ENCODE measurements at places on chromosomes 12 and 14.

DNA sequence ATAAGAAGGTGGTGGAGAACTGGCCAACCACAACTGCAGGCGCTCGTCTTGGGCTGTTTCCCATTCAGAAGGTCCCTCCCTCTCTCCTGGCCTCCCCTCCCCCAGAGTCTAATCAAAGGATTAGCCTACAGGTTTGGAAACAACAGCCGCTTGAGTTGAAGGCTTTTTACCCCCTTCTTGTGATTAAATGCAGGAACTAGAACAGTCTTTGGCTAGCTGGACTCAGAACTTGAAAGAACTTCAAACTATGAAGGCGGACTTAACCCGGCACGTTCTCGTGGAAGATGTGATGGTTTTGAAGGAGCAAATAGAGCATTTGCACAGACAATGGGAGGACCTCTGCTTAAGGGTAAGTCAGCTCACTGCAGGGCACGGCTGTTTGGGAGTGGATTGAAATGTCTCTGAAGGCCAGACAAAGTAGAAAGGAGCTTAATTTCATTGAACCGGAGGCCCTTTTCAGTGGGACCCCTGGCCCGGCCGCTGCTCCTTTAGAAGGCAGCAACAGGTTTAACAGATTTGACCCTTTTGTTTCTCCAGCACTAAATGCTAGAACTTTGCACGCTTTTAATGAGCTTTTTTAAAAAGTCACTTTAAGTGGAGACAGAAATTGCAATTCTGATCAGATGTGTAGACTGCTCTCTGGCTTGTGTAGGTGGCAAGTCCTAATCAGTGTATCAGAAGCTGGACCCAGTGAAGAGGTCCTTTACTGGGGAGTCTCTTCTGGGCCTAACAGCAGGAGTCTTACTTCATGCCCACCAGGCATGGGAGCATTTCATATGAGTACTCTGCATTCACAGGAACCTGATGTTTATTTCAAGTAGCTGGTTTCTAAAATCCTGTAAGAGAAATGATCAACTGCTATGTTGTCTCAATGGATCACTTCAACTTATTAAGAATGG lies 107.7 kb downstream of the ESR2 start:
- DNase-seq, result no peak

DNA sequence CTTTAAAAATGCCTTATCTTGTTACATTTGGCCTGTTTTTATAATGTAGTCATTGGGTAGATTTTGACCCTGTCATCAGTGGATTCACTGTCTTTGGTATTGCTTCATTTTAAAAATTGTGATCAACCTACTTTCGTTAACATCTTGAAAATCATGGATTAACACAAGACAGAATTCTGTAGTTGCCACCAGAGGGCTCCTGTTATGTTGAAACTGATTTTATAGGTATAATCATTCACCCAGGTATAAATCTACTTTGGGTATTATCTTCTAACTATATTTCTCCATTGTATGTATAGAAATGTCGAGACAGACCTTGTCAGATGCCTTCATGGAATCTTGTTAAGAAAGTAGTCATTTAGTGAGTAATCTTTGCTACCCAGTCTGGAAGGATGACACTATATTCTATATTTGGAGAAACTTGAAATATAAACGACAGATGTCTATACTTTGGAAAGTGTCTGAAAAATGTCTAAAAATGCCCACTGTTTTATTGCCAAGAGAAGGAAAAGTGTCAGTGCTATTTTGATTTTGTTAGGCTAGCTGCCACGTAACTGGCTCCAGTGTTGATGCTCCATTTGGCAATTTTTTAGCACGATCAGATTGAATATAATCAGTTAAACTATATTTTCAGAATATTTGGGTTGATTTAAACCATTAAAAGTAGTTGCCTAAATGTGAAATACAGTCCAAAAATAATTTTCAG lies 129.4 kb downstream of the PELI2 start:
- no peak for DNase-seq

DNA sequence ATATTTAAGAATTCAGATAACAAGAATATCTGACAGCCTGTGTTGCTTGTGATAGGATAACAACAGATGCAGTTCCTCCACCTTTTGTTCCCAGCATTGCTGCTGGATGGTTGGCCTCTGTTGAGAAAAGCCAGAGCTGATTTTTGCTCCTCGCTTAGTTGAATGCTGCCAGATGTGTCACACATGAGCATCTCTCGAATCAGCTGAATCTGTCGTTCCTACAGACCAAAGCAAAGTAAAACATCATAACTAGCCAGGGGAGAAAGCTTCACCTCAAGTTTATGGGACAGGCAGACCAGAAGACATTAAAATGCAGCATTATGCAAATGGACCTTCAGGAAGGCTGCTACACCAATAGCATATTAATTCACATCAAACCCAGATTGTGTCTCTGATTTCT lies 20.1 kb downstream of the RACGAP1 start:
- DNase-seq, result no peak

DNA sequence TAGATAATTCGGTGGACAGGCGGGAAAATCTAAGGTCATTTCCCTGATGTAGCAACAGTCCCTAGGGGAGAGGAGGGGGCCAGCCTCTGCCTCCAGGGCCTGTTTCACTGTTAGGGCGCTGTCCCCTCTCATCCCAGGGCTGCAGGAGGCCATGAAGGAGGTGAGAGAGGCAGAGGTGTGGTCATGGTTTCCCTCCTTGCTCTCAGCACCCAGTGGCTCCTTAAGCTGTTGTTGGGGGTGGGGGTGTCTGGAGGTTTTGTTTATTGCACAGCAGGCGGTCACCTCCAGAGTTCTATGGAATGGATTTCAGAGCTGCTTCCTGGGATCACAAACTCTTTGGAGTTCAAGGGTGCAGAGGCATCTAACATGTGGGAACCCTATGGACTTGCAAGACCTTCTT lies 212.5 kb upstream of the RTL1 start:
- no peak for DNase-seq

DNA sequence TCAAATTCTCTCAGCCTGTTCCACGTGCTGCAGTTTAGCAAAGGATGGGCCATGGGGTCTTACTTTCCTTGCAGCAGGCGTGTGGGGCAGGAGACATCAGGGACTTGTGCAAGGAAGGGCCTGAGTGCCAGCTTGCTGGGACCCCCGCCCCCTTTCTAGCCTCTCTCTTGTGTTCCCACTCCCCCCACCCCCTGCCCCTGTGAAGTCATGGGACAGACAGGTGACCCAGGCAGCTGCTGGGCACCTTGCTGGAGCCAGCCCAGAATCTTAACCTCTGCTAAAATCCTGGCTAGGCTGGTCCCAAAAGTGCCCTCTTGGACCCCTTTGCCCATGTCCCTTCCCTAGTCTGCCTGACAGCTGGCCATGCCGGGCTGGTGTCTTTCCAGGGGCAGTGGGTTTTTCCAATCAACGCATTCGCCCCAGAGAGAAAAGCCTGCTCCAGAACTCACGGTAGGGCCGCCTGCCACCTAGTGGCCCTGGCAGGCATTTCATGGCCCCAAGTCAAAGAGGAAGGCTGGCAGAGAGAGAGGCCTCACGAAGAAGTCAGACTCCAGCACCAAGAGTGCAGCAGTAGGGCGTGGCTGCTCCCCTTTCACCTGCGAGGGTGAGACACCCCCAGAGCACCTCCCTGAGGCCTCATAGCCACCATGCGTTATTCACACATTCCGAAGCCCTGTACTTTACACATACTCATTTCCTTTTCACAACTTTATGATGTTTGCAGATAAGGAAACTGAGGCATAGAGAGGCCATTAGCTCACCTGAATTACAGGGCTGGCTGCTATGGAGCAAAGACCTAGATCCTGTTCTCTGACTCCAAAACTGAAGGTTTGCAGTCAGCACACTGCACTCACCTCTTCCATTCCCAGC lies 67.4 kb downstream of the LGMN start:
- peak; percentile 87 for DNase-seq

DNA sequence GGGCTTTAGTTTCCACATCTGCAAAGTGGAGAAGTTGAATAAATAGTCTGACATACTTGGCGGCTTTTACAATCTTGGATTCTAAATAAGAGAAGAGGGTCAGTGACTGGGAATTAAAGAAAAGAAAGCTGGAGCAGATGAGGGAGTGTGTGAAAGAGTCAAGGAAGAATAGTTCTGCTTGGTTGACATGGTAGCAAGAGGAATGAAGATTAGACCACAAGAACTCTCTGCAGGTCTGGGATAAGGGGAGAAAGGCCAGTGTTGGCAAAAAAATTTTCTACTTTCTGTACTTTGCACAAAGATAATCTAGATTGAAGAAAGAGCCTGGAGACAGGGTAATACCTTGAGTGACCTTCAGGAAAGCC lies 5.9 kb downstream of the ITGB7 start:
- DNase-seq, result peak; percentile 35

- peak; percentile 83 for DNase-seq
These were observed 42.0 kb upstream of the GPR68 start for GRCh38 chr14:91286530-91286937.

DNA sequence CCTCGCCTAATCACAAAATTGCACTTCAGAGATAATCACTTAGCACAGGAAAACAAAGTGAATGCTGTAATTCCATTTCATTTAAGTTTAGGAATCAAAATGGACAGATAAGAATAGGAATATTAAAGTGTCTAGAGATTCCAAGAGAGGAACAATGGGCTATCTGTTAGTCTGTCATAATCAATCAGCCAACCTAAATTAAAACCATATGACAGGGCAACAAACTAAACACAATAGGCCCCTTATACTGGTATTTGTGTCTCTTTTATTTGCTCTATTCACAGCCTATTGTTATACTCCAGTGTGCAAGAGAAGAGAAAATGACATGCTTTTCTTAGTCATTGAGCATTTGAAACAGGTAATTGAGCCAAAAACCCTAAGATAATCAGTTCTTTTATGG lies 259.4 kb downstream of the PRKD1 start:
- DNase-seq, result no peak

GRCh38 chr12:97784904-97785303 lies 322.3 kb downstream of the RMST start:
- no peak for DNase-seq

DNA sequence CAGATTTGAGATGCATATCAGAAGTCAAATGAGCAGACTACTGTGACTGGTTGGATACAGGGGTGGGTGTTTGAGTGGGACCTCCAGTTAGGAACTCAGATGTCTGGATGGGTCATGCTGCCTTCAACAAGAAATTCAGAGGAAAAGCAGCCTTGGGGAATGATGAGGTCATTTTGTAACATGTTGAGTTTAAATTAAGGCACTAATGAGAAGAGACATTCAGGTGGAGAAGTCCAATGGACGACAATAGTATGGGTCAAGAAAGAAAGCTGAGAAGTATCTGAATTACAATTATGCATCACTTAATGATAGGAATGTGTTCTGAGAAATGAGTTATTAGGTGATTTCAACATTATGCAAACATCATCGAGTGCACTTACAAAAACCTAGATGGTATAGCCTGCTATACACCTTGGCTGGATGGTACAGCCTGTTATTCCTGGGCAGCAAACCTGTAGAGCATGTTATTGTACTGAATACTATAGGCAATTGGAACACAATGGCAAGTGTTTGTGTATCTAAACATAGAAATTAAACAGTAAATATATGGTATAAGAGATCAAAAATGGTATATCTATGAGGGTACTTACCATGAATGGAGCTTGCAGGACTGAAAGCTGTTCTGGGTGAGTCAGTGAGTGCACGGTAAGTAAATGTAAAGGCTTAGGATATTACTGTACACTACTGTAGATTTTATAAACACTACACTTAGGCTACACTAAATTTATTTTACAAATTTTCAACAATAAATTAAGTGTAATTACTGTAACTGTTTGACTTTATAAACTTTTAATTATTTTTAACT lies 414.7 kb downstream of the RAD51B start:
- no peak for DNase-seq

DNA sequence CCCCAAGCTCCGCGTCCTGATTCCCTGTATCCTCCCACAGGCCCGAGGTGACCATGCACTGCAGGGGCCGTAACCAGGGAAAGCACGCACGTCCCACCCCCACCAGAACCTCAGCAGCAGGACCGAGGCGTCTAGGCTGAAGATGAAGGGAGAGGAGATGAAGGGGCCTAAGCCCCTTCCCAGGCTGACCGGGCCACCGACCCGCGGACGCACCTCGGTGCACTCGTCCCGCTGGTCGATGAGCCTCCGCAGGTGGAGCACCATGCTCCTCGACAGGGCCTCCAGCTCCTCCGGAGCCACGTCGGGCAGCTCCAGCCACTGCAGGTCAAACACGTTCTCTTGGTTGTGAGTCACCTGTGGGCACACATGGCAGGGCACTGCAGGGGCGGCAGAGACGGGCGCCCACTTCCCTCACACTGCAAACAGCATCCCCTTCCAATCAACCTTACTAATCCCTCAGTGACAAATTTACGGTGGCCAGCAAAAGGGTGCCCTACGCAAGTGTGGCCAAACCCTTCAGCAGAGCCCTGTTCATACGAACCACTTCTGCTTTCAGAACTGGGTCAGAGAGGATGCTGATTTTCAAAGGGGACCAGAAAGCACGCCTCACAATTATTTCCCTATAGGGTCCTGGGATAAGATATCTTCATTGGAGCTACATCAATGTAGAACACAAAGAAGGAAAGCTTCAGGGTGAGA lies 77.8 kb downstream of the CCDC88C start:
- DNase-seq, result no peak

DNA sequence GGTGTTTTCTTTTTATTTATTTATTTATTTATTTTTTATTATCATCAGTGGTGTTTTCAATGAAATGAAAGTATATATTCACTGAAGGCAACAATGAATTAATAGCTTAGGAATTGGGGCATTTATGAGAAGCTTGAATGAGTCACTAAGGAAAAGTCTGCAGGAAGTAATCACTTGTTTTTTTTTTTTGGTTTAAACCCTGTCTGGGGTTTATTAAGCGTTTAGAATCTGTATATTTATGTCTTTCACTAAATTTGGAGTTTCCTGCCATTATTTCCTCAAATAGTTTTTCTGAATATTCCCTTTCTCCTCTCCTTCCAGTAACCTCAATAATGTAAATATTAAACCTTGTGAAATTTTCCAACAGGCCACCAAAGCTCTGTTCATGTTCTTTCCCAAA lies 85.5 kb downstream of the TESC start:
- DNase-seq, result no peak
